ENCODE measurements at places on chromosomes 6 and 20.

GRCh38 chr6:6333501-6333900, 13.0 kb upstream of the F13A1 start:
- DNase-seq: no peak

DNA sequence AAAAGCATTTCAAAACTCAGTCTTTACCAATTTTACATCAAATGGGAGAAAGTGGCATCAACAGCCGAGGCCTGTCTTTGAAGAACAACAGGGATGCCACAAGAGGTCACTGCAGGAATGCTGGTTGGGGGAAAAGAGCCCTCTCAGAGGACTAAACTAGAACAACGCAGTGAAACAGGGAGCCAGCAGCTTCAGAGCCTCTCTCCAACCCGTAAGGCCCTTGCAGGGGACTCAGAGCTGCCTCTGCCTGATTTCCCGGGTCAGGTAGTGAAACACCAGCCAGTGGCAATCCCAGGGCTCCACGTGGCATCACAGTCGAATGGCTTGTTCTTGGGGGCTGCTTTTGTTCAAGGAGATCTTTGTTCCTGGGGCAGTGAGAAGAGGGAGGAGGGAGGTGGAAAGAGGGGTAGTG, 55.0 kb upstream of the KCNK16 start:
- peak; percentile 84 for DNase-seq

DNA sequence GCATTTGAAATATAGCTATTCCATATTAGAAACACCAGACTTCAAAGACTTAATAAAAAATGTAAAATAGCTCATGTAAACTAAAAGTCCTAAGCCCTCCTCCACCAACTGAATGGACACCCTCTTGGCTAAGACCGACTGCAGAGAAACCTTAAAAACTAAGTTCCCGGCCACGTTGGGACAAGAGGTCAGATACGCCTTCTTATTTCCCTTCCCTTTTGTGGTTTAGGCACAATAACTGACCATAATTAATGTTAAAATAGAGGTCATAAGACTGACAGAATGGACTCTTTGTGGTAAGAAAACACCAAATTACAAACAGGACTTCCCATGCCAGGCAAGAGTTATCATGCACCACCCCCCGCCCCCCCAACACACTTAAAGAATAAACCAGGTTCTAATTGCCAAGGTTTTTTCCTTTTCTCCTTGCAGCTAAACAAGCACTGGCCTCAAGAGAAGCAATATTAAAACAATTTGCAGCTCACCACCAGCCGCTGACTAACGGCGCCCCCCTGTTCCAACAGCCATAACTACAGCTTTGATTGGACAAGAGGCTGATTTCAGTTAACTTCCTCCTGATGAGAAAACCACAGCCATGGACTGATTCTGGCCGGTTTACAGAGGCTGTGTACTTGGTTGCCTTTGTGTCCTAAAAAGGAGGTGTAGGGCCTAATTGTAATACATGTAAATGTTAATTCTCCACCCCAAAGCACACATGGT, 10.7 kb upstream of the LAMP5 start:
- DNase-seq: peak; percentile 48

- no peak for DNase-seq
Measured at GRCh38 chr20:24668791-24669190, 199.4 kb downstream of the SYNDIG1 start.

GRCh38 chr20:6828794-6829423, 61.4 kb downstream of the BMP2 start:
- peak; percentile 46 for DNase-seq

DNA sequence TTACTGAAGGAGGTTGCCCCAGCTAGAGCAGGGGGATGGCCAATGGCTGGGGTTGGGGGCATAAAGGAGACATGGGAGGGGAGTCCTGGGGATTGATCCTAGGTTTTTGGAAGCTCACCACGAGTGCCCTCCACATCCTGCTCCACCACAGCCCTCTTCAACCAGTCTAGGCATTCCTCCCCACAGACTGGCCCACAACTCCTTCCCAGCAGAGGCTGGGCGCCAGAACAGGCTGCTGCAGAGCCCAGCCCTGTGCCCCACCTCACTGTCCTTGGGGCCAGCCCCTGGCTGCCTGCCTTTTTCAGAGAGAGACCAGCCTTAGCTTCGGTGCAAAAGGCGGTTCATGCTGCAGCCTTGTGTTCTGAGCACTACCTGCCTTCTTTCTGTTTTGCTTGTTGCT, 16.4 kb downstream of the RPP40 start:
- DNase-seq: no peak
